ENCODE measurements at places on chromosomes 11 and 22.

DNA sequence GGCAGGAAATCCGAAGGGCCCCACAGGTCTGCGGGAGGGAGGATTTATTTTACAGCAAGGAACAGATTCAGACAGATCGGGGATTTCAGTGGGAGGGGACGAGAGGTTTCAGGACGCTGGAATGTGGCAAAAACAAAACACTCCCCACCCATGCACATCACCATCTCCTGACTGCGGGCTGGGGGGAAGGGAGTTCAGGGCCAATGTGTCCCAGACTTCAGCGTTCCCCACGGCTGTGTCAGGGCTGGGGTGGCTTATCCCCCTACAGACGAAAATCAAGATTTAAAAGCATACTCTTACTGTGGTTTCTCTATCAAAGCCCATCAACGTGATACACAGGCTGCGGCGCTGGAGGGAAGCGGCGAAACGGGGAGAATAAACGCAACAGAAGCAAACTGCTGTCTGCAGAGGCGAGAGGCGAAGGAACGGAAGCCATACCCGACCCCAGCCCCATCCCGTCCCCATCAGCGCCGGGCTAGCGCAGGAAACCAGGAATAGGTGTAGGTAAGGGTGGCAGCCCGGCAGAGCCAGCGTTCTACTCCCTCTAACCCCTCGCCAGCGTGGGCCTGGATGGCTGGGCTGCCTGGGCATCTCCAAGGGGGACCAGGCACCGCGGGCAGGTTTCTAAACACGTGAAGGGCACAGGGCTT is 2.7 kb downstream of the TENM4 start:
- no peak overlapping the region for H3K27ac ChIP-seq
- H3K4me1 ChIP-seq: no peaks in the 10 kb centered on the region
- no peaks in the 10 kb centered on the region for H3K36me3 ChIP-seq
- H3K27me3 ChIP-seq: no peaks in the 10 kb centered on the region

DNA sequence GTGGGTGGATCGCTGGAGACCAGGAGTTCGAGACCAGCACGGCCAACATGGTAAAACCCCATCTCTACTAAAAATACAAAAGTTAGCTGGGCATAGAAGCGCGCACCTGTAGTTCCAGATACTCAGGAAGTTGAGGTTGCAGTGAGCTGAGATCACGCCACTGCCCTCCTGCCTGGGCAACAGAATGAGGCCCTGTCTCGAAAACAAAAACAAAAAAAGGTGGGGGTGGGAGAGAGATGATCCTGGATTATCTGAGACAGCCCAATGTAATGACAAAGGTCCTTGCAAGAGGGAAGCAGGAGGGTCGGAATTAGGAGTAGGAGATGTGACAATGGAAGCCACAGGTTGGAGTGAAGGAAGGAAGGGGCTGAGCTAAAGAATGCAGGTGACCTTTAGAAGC is 87.6 kb upstream of the APOA1 start:
- H3K27ac ChIP-seq: no peak overlapping the region
- no peak for DNase-seq
- H3K27me3 ChIP-seq: no peaks in the 10 kb centered on the region
- no peaks in the 10 kb centered on the region for H3K4me1 ChIP-seq

DNA sequence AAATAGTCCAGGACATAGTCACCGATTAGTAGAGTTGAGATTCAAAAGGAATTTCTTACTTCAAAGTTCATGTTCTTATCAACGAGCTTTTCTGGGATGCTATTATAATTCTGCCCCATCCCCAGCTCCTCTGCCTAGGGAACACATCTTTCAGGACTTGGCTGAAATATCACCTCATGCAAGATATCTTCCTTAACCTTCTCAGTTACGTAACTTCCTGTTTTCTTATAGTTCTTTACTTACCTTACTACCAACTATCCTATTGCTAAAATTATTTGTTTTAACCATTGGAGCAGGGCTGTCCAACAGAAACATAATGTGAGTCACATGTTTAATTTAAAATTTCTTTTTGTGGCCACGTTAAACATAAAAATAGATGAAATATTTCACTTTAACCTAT is 2.3 kb downstream of the NARS2 start:
- H3K4me1 ChIP-seq: no peaks in the 10 kb centered on the region
- no peaks in the 10 kb centered on the region for H3K27me3 ChIP-seq
- peaks cover 10% of the 10 kb centered on the region for H3K36me3 ChIP-seq
- no peak for DNase-seq
- no peak overlapping the region for H3K4me3 ChIP-seq

DNA sequence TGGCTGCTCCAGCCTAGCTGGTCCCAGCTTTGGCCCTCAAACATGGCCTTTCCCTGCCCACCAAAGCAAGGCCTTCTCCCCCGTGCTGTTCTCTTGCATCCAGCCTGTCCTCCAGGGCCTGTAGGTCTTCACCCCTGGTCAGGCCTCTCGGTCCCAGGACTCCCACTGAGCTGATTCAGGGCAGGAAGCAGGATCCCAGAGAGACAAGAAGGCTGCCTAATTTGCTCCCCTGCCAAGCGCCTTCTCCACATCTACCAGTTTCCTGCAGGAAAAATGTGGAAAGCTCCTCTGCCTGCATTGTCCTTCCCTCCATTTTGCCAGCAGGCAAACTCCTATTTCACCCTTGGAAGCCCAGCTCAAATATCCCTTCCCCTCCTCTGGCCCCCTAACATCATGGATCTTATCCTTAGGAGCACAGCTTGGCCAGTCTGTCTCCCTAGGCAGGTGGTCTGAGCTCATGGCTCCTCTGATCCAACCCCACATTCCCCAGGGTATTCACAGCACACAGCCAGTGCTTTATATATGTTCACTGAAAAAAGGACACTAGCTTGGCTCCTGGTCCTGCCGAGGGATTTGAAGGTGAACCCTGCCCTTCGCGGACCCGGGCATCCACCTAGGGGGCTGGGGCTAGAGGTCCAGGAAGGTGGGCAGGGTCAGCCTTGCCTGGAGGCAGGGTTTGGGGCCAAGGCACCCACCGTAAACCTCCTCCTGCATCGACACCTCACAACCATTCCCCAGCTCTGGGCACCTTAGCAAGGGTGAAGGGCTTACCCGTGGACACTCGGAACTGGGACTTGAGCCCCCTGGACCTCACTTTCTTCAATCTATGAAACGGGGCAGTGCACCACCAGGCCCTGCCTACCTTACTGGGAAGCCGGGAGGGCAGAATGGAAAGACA is 968 bp downstream of the RHBDD3 start:
- peaks cover 31% of the 10 kb centered on the region for H3K4me1 ChIP-seq
- no peaks in the 10 kb centered on the region for H3K27me3 ChIP-seq
- peak overlapping the region; percentile 91 for H3K27ac ChIP-seq

GRCh38 chr22:44459041-44459440 is 39.0 kb downstream of the RTL6 start:
- no peaks in the 10 kb centered on the region for H3K4me1 ChIP-seq
- H3K36me3 ChIP-seq: no peaks in the 10 kb centered on the region
- no peak overlapping the region for H3K4me3 ChIP-seq
- H3K27ac ChIP-seq: no peak overlapping the region

- H3K27me3 ChIP-seq: no peaks in the 10 kb centered on the region
- H3K4me3 ChIP-seq: no peak overlapping the region
- no peaks in the 10 kb centered on the region for H3K36me3 ChIP-seq
These were observed 191.5 kb downstream of the BRD1 start for GRCh38 chr22:49636214-49636613.

GRCh38 chr11:130473056-130473794 is 24.8 kb downstream of the ADAMTS15 start:
- no peak overlapping the region for H3K4me3 ChIP-seq
- no peaks in the 10 kb centered on the region for H3K27me3 ChIP-seq
- H3K36me3 ChIP-seq: no peaks in the 10 kb centered on the region

DNA sequence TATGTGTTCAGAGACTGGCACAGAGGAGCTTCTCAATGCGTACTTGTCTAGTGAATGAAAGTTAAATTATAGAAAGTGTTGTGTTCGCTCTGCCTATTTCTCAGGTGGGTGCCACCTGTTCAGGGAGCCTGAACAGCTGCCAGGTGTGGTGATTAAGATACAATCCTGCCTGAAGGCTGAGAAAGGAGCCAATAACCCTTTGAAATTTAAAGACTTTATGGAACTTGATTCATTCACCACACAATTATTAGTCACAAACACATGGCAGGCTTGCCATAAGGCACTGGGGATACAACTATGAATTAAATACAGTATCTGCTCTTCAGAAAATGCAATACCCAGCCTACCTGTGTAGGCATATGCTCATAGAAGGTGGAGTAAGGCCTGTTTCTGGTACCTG is 92.9 kb upstream of the AMOTL1 start:
- no peaks in the 10 kb centered on the region for H3K27me3 ChIP-seq
- peaks cover 10% of the 10 kb centered on the region for H3K4me1 ChIP-seq
- no peak overlapping the region for H3K4me3 ChIP-seq
- DNase-seq: no peak
- H3K36me3 ChIP-seq: no peaks in the 10 kb centered on the region

GRCh38 chr11:116294630-116295029 is 478.2 kb downstream of the BUD13 start:
- H3K36me3 ChIP-seq: no peaks in the 10 kb centered on the region
- H3K27ac ChIP-seq: no peak overlapping the region
- no peaks in the 10 kb centered on the region for H3K4me1 ChIP-seq
- H3K27me3 ChIP-seq: no peaks in the 10 kb centered on the region
- no peak for DNase-seq

DNA sequence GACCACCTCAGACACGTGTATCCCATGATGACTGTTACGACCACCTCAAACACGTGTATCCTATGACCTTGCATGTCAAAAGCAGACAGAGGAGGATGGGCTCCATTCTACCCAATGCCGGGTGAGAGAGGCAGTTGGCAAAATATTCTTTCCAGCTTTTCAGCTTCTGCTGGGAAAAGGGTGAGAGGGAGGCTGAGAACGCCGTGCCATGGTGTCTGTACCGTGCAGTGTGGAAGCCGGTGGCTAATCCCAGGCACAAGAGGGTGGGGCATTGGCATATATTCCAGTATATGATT is 1478.4 kb downstream of the TBC1D22A start:
- H3K36me3 ChIP-seq: no peaks in the 10 kb centered on the region
- H3K4me3 ChIP-seq: no peak overlapping the region
- no peak overlapping the region for H3K27ac ChIP-seq
- H3K27me3 ChIP-seq: no peaks in the 10 kb centered on the region

- no peaks in the 10 kb centered on the region for H3K27me3 ChIP-seq
- H3K4me1 ChIP-seq: 0 out of 2 replicates have a peak, but pooled peaks cover 8% of the 10 kb centered on the region
- no peak overlapping the region for H3K4me3 ChIP-seq
- H3K36me3 ChIP-seq: no peaks in the 10 kb centered on the region
These were observed 16.2 kb downstream of the SLC37A2 start for GRCh38 chr11:125079151-125079877.

DNA sequence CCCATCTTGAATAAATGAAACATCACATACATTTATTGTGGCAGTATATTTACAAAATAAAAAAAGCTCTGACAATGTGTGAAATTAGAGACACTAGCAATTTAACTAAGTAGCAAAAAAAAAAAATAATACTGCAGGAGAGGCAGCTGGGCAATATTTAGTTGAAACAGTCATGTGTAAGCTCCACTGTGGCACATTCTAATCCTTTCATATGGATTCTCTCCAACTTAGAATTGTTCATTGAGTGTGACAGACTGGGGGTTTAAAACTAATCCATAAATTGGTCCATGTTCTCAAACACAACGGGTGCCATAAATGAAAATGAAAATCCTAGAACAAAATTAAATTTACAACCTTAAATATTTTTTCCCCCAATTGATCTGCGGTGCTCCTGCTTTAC is 302.1 kb downstream of the CADM1 start:
- no peak for DNase-seq
- no peaks in the 10 kb centered on the region for H3K27me3 ChIP-seq
- no peak overlapping the region for H3K4me3 ChIP-seq
- H3K4me1 ChIP-seq: no peaks in the 10 kb centered on the region
- H3K36me3 ChIP-seq: no peaks in the 10 kb centered on the region

- H3K4me1 ChIP-seq: peaks cover 16% of the 10 kb centered on the region
- H3K27ac ChIP-seq: no peak overlapping the region
- H3K27me3 ChIP-seq: no peaks in the 10 kb centered on the region
These were observed 95.6 kb downstream of the RASSF10 start for GRCh38 chr11:13104619-13105236.

- H3K36me3 ChIP-seq: no peaks in the 10 kb centered on the region
- no peaks in the 10 kb centered on the region for H3K4me1 ChIP-seq
- no peak for DNase-seq
These were observed 193.5 kb downstream of the UVRAG start for GRCh38 chr11:76008474-76008873.

DNA sequence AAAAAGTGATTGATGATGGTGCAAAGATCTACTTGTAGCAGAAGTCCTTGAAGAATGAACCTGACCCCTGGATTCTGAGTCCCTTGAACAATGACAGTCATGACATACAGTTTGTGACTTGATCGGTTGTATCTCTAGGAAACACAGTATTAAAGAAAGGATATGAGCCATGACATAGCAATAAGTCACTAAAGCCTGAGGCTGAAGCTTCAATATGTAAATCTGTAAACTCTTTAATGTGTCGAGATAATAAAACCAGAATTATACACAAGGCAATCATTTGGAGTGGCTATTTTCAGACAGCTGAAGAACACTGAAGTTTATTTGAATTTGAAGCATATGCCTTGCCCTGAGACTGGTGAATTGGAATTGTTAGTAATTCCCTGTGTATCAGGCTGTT is 911.5 kb upstream of the RAG2 start:
- H3K27me3 ChIP-seq: no peaks in the 10 kb centered on the region
- no peaks in the 10 kb centered on the region for H3K36me3 ChIP-seq
- no peak overlapping the region for H3K4me3 ChIP-seq
- DNase-seq: no peak
- H3K27ac ChIP-seq: no peak overlapping the region

- no peak overlapping the region for H3K27ac ChIP-seq
- H3K27me3 ChIP-seq: no peaks in the 10 kb centered on the region
- peaks cover 26% of the 10 kb centered on the region for H3K4me1 ChIP-seq
- no peak for DNase-seq
- no peaks in the 10 kb centered on the region for H3K36me3 ChIP-seq
These were observed 97.7 kb downstream of the CD44 start for GRCh38 chr11:35236667-35237003.

- H3K4me3 ChIP-seq: no peak overlapping the region
- H3K4me1 ChIP-seq: no peaks in the 10 kb centered on the region
- no peak overlapping the region for H3K27ac ChIP-seq
- H3K27me3 ChIP-seq: no peaks in the 10 kb centered on the region
- no peaks in the 10 kb centered on the region for H3K36me3 ChIP-seq
These were observed 69.8 kb upstream of the TNRC6B start for GRCh38 chr22:40107851-40108378.

DNA sequence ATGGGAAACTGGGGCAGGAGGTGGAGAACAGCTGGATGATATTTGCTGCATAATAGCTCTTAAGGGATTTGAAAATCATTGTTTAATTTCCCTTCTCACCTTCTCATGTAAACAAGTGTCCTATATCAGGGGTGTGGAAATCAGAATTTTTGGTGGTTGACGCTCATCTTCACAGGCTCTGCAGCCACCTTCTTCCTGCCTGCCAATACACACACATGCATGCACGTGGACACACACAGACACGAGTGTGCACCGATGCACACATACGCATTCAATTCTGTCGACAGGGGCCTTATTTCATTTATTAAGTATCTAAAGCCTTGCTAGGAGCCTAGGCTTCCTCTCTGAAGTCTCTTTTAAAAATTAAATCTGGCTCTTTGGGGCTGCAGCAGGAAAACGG is 349.4 kb upstream of the NCAM1 start:
- DNase-seq: no peak
- no peaks in the 10 kb centered on the region for H3K36me3 ChIP-seq
- no peak overlapping the region for H3K4me3 ChIP-seq
- H3K27me3 ChIP-seq: no peaks in the 10 kb centered on the region
- no peak overlapping the region for H3K27ac ChIP-seq

GRCh38 chr11:66231561-66231960 is 36.9 kb upstream of the RAB1B start:
- peaks cover 4% of the 10 kb centered on the region for H3K36me3 ChIP-seq
- no peak overlapping the region for H3K4me3 ChIP-seq
- no peaks in the 10 kb centered on the region for H3K27me3 ChIP-seq
- DNase-seq: no peak
- H3K4me1 ChIP-seq: no peaks in the 10 kb centered on the region
